Fibroblast of villous mesenchyme (primary cell): ENCODE measurements at places on chromosomes 7 and 10. TPM values are rescaled to one million over a fixed set of nuclear protein-coding genes. Genes with fewer than 3 reads are reported as not detected.

- DNase-seq = no peak
Measured at GRCh38 chr10:96410296-96410695, 51.5 kb upstream of the OPALIN start.

DNA sequence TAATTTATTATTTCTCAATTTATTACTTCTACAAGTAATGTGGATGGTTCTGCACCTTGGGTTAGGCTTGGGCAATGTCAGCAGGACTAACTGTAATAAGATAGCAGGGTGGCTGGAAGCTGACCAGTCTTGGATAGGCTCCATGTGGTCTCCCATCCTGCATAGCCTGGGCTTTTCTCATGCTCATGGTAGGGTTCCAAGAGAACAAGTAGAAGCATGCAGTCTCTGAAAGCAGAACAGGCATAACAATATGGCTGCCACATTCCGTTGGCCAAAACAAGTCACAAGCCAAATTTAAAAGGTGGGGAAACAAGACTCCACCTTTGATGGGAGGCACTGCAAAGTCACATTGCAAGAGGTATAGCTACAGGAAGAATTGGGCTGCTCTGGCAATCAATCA, 98.6 kb upstream of the MDFIC start:
- no peak for DNase-seq

DNA sequence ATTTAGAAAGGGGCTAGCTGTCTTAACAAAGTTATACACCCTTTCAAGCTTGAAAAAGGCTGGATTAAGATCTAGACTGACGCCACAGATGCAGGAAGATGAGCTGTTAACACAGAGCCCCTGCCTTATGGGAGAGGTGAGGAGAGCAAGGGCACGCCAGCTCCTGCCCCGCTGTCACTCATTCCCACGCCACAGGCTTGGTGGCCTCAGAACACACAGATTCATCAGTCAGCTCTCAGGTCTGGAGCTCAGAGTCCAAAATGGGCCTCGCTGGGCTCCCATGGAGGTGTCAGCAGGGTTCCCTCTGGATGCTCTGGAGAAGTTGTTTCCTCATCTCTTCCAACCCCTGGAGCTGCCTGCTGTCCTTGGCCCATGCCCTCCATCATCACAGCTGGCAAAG, 554.2 kb downstream of the TCERG1L start:
- DNase-seq = no peak

GRCh38 chr10:77936697-77937567, 10.4 kb upstream of the DLG5 start:
- DNase-seq = no peak

The SMO gene
- total RNA-seq = 1.3 and 2.3 TPM in 2 replicates

DNA sequence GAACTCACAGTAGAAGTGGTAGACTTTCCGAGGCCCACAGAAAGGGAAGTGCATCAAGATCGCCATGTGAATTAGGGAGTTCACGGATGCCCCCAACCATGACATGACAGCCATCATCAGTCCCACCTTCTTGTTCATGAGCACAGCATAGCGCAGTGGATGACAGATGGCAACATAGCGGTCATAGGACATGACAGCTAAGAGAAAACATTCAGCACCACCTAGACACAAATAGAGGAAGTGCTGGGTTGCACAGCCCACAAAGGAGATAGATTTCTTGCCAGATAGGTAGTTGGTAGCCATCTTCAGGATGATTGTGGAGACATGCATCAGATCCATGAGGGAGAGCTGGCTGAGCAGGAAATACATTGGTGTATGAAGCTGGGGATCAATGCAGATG, 342 bp downstream of the OR2AE1 start:
- DNase-seq = no peak

The CPVL gene
- not detected in 2 replicates for total RNA-seq
